AG20443 (cell line): ENCODE measurements at places on chromosomes 13 and 19.
A peak's percentile ranks its signal among the peaks of the same experiment; 100 is the strongest.

GRCh38 chr13:101529422-101529821 is 76.9 kb downstream of the ITGBL1 start:
- no peak for DNase-seq

DNA sequence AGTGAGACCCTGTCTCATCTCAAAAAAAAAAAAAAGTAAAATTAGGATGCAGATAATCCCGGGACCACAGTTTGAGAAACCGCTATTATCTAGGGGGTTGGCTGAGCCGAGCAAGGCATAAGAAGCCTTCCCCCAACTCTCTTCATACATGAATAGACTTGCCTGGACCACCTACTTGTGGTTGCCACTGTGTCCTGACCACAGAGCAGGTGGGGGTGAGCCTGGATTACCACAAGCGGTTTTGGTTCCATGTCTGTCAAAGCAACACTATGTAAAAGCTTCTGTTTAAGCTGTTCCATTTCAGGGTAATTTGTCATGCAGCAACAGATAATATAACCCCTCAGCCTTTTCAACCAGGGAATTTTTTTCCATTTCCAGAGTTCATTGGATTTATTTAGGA is 3.3 kb upstream of the NAPA start:
- DNase-seq = no peak

DNA sequence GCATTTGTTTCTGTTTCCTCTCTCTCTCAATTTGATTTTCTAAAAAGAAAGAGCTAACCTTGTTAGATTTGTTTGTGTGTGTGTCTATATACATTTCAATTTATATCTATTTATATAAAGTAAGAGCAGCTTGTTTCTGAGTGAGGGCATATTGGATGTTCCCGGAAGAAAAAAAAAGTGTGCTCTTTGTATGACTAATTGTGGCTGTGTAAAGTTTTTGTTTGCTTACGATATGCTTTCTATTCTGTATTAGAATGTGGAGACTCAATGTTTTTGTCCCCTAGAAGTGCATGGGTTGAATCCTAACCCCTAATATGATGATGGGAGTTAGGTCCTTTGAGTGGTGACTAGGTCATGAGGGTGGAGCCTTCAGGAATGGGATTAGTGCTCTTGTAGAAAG is 66.6 kb upstream of the C1QTNF9B start:
- no peak for DNase-seq

- peak; percentile 41 for DNase-seq
Measured at GRCh38 chr19:5445561-5446055, 9.6 kb upstream of the ZNRF4 start.

- DNase-seq = no peak
Measured at GRCh38 chr19:6064336-6065073, 45.8 kb downstream of the RFX2 start.

DNA sequence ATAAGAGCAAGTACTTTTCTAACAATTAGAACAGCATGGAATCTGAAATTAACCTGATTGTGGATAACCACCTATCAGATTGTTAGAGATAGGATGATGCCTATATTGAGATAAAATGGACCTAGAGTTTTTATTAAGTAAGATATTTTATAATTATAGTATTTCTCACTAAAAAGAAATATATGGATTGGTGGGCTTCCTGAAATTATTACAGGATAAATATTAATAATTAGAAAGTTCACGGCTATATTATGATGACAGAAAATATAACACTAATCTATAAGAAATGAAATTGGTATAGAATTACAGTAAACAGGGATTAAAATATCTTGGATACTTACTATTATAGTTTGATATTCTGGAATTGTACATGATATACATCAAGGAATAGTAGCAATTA is 378.0 kb upstream of the SPRY2 start:
- no peak for DNase-seq

GRCh38 chr13:110307767-110308655 is 927 bp downstream of the COL4A2 start:
- peak; percentile 51 for DNase-seq

- DNase-seq = no peak
Measured at GRCh38 chr13:52845334-52845761, 3.1 kb downstream of the PCDH8 start.

- DNase-seq = peak; percentile 89
Measured at GRCh38 chr19:39406656-39407409, at the start of gene ZFP36. TSS of gene ZFP36 (plus strand) at chr19:39406847. CDS start at chr19:39406905, 58 bp downstream.

DNA sequence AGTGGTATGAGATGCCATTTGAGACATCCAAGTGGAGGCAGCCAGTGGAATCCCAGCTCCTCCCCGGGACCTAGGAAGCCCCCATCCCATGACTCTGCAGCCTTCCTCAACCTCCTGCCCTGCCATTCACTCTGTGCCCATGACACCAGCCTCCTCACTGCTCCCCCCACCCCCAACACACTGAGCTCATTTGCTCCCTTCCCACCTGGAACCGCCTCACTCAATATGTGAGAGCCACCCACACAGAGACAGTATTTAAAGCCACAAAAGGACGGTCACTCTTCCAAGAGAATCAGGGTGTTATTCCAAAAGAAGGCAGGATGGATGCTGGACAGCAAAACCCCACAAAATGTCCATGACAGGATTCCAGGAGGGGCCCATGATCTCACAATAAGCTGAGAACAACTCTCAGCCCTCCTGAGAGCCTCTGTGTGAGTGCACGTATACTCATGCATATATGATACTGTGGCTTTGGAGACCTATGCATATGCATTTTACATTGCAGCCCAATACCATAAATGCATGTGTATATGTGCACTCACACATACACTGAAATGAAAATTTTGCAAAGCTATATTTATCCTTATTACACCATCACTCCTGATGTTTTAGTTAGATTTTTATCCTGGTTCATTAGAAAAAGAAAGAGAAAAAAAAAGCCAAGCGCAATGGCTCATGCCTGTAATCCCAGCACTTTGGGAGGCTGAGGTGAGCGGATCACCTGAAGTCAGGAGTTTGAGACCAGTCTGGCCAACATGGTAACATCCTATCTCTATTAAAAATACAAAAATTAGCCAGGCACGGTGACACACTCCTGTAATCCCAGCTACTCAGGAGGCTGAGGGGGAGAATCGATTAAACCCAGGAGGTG is 10.8 kb upstream of the RANBP3 start:
- DNase-seq = no peak
